Thoracic aorta (tissue), 2 donors: ENCODE measurements at places on chromosomes 16 and 17.

- DNase-seq = no peak
Observed at GRCh38 chr17:60720763-60721531, 43.3 kb downstream of the BCAS3 start.

DNA sequence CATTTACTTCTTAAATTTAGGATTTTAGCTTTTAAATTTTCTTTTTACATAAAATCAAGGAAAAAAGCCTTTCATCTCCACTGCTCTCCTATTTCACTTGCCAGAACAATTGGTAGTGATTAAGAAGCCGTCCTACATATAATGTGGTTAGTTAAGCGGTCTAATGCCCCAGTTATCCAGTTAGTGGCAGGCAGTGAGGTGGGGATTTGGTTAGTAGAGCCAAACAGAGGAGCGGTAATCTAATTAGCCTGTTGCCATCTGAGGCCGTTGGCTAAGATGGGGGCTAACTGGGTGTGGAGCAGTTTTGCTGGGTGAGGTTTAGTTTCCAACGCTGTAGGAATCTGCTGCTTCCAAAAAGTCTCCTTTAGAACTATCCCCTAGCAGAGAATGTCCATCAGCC, 22.4 kb downstream of the SNX11 start:
- no peak for DNase-seq

DNA sequence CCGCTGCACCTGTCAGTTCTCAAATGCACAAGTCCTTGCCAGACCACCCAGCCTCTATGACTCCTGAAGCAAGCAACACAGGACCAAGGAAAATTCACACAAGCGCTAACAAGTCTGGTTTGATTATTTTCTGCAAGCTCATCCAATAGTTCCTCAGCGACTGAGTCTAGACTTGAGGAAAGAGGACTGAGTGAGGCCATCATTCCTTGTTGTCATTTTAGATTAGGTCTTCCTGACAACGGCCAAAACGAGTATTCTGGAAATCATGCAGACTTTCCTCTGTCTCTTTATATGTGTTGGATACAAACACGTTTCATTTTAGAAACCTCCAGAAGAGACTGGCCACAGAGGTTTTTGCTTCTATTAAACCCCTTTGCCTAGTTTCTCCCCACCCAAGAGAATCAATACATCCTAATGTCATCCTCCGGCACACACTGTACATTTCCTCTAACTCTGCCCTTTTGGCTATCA, 561 bp downstream of the CCDC47 start:
- no peak for DNase-seq

DNA sequence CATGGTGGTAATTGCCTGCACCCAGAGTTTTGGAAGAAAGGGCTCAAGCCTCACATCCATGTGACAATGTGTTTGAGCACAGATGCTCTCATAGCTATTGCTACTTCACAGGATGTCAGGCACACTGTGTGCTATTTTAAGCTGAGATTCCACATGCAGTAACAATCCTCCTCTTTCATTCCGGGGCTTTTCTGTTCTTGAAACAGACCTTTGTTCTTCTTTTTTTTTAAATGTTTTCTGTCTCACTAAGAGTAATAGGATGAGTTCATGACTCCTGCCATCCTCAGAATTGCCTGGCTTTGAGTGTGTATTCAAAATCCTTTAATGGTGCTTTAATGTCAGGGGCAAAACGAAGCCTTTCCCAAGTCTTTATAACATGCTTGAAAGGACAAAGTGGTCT, 198.9 kb downstream of the ABCC12 start:
- no peak for DNase-seq

DNA sequence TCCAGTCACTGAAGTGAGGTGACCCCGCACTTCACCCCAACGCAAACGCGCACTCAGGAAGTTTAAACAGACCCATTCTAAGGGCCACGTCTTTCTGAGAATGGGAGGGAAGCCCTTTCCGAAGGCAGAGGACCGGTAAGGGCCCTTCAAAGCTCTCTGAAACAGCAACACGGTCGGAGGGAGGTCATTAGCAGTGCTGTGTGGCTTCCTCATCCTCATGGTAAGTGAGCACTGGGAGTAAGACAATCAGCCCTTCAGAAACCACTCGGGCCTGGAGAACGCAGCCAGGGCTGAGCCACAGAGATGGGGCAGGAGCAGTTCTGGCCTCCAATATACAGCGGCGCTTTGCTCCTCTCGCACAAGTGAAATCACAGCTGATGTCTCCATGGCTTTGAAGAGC, 23.7 kb downstream of the SRL start:
- DNase-seq = no peak

DNA sequence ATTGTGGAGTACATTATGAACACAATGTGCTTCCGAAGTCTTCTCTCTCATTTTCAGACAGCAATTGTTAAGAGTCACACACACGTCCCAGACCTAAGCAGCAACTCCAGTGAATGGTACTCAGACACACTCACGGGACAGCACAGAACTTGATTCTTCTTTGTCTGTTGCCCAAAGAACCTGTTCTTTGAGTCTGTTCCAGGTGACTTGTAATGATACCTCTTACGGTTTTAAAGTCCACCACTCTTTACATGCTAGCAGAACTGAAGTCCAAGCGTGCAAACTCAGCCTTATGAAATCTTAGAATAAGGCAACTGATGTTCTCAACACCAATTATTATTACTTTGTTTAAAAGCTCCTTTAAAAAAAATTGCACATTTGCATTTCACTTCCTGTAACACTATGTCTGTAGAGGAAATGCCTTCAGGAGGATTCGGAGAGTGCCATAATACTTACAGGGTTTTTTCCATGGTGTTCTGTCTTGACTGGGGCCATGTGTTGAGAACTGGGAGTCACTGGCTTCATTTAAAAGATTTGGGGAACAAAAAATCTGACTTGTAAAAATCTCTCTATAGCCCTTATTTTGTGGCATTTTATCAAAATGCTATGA, 48.1 kb downstream of the MARF1 start:
- no peak for DNase-seq

DNA sequence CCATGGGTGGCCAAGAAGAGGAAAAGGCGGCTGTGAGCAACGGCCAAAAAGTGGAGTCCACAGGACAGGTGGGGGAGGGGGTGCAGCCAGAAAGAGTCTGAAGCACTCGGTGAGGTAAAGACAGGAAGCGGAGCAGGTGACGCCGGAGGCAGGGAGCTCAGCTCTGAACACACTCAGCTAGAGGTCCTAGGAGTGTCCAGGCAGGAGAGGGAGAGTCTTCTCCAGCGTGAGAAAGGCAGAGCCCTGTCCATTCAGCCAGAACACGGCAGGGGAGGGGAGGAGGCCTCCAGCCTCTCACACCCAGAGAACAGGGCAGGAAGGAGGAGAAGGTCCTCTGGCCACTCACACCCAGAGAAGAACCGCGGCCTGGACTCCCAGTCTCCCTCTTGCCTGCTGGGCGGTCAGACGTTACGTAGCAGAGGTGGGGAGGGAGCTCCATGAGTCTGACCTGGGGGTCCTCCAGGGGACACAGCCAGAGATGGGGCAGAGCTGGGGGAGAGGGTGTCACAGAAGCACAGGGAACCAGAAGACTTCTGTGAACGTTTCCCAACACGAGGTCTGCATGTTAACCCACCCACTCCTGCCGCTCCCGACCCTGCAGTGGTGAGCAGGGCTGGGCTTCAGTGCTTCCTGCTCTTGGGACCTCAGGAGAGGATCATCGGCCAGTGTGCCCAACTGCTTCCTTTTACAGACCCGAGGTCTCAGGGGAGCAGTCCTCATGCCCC, 89.2 kb downstream of the ABR start:
- no peak for DNase-seq

DNA sequence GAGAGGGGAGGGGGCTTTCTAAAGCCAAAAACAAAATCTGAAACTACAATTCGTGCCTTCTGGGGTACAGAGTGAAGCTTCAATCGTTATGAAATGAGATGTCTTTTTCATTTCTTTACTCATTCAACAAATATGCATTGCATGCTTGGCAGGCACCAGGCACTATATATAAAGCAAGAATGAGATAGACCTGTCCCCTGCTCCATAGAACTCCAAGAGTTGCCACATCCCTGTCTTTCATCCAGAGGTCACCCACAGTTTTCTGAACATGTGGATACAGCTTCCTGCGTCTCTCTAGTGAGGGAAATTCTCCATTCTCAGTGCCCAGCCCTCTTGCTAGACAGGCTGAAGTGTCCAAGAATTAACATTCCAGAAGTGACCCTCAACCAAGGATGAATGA, 343.2 kb upstream of the MAF start:
- no peak for DNase-seq

DNA sequence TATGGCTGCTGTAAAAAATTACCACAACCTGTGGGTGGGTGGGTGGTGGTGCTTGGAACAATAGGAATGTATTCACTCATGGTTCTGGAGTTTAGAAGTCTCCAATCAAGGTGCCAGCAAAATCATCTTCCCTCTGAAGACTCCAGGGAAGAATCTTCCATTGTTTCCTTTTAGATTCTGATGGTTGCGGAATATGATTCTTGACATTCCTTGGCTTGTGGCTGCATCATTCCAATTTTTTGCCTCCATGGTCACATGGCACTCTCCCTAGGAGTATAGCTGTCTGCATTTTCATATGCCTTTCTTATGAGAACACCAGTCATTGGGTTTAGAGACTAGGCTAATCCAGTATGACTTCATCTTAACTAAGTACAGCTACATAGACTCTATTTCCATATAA, 401.0 kb downstream of the HS3ST3B1 start:
- no peak for DNase-seq

GRCh38 chr16:22641131-22641628, 130.5 kb downstream of the NPIPB5 start:
- DNase-seq = no peak

- no peak for DNase-seq
Observed at GRCh38 chr16:56910654-56911539, 21.0 kb upstream of the HERPUD1 start.

GRCh38 chr17:5785338-5785737, 201.0 kb upstream of the NLRP1 start:
- DNase-seq = no peak

GRCh38 chr16:73152386-73153125, 104.6 kb upstream of the ZFHX3 start:
- no peak for DNase-seq

- no peak for DNase-seq
Observed at GRCh38 chr16:48608871-48609651, 919 bp downstream of the N4BP1 start.

DNA sequence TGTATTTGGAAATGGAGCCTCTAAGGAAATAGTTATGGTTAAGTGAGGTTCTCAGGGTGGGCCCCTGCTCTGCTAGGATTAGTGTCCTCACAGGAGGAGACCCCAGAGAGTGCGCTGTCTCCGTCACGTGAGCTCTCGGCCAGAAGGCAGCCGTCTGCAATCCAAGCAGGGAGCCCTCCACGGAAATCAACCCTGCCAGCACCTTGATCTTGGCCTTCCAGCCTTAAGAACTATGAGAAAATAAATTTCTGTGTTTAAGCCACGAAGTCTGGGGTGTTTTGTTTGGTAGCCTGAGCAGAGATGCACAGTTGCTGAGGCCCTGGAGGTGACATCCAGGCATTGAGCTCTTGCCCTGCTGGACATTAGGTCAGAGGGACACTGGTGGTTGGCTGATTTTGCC, 32.4 kb upstream of the GSE1 start:
- no peak for DNase-seq

DNA sequence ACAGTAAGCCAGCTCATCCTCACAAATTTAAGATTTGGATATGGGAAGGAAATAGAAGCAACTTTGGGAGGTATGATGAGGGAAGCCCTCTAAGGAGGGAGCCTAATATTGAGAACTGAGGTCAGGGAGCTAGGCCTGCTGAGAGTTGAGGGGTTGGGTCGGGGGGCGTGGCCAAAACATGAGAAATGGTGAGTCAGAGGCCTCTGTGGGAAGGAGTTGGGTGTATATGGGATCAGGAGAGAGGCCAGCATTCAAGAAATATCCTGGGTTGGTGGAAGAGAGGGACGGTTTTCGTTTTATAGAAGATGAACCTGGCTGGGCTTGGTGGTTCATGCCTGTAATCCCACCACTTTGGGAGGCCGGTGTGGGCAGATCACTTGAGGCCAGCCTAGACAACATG, 48.4 kb downstream of the CLEC16A start:
- no peak for DNase-seq

GRCh38 chr17:48579760-48580554, 1.8 kb upstream of the HOXB4 start:
- no peak for DNase-seq

- no peak for DNase-seq
Observed at GRCh38 chr16:28915181-28915580, 9.9 kb downstream of the RABEP2 start.

GRCh38 chr17:32931686-32932085, 3.7 kb downstream of the TMEM98 start:
- DNase-seq = no peak

GRCh38 chr16:10865991-10866966, 10.7 kb upstream of the CIITA start:
- DNase-seq = no peak

DNA sequence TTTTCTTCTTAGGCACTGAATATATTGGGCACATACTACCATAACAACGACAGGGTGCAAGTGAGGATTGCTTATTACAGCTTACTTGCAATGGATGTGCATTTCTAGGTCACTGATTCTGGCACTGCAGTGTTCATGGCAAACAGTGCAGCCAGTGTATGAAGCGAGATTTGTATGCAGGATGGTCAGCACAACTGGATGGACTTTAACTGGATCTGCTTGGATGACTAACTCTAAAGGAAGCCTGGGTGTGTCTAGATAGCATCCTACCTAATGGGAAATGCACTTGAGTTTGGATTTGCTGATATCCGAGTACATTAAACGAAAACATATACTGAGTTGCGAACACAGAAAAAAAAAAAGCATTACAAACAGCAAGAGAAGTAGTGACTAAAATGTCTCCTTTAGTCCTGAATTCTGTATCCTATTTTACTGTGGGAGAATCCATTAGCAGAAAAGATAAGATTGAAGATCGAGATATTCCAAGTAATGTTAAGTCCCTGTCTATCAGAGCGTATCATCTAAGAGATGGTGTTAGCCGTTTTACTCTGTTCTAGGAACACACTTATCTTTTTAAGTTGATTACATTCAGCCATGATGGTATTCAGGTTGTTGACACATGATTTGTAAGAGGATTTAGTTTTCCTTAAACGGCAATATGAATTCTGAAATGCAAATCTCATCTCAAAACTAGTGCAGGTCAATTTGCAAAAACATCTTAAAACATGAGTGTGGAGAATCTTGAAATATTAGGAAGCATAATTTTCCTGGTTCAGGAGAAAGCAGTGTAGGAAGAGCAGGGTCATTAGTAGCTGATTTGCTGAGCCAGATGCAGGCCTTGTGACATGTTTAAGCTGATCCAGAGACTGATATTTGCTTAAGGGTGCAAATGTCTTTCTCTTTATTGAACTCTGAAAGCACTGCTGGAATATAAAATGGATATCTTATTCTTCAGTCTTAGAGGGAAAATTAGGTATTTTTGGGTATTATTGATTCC, 142.6 kb upstream of the CPHXL start:
- no peak for DNase-seq

GRCh38 chr17:41329279-41329948, 13.9 kb upstream of the KRTAP17-1 start:
- DNase-seq = no peak
